Germinal center (tissue), 1 donor: ENCODE measurements at places on chromosomes 16 and 17.

- DNase-seq: no peak
Observed at GRCh38 chr17:45871718-45872117, 22.6 kb upstream of the MAPT start.

- DNase-seq: no peak
Observed at GRCh38 chr17:4827399-4827798, 5.7 kb upstream of the MINK1 start.

- DNase-seq: no peak
Observed at GRCh38 chr17:82081966-82082365, 16.1 kb downstream of the FASN start.

- DNase-seq: no peak
Observed at GRCh38 chr17:81489998-81490992, 22.3 kb downstream of the ACTG1 start.

DNA sequence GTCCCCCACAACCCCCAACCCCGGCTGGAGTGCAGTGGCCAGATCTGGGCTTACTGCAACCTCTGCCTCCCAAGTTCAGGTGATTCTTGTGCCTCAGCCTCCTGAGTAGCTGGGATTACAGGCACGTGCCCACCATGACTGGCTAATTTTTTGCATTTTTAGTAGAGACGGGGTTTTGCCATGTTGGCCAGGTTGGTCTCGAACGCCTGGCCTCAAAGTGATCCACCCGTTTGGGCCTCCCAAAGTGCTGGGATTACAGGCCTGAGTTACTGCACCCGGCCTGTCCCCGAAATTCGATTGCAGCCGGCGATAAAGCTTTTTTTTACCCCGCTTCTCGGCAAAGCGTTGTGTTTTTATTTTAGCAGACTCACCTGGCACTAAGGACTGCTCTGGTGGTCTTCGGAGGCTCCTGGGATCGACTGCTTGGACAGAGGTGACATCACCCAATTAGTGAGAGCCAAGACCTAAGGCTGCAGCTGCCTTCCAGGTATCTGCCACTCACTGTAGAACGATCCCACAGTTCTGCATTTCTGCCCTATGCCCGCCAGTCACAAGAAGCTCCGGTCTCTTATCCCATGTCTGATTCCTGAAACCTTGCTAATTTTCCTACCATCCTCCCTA lies 82.2 kb upstream of the ARL4D start:
- peak; percentile 12 for DNase-seq

DNA sequence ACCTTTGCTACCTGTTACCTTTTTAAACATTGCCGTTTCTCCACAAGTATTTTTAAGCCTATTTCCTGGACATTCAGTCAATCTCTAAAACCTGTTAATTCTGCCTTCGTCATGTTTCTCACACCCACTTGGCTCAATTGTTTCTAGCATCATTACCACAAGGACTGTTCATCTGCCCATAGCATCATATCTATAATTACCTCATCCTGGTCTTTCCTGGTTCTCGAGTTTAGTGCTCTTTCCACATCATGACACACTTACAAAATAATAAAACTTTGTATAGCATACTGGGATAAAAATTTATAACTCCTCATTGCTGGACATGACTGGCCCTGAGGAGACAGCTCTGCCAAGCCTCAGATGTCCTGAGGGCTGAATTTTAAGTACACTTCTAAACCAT lies 104.8 kb downstream of the CYB561 start:
- no peak for DNase-seq

DNA sequence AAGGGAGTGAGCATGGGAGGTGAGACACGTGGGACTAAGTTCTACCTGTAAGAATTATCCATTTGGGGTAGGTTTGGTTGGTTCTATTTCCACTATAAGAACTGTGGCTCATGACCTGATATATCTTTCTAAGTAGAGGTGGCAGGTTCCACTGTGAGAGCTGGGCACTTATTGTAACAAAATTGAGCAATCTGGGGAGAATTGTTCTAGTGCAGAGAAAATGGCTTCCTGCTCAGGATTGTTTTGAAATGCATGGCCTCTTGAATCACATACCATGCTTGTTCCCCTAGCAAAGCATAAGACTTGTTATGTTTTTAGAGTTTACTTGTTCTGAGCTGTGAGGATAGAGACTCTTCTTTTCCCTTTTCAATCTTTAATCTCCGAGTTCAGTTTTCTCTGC lies 125.9 kb downstream of the MAP2K6 start:
- DNase-seq: no peak

- DNase-seq: no peak
Observed at GRCh38 chr16:894841-895240, 75.9 kb downstream of the LMF1 start.

DNA sequence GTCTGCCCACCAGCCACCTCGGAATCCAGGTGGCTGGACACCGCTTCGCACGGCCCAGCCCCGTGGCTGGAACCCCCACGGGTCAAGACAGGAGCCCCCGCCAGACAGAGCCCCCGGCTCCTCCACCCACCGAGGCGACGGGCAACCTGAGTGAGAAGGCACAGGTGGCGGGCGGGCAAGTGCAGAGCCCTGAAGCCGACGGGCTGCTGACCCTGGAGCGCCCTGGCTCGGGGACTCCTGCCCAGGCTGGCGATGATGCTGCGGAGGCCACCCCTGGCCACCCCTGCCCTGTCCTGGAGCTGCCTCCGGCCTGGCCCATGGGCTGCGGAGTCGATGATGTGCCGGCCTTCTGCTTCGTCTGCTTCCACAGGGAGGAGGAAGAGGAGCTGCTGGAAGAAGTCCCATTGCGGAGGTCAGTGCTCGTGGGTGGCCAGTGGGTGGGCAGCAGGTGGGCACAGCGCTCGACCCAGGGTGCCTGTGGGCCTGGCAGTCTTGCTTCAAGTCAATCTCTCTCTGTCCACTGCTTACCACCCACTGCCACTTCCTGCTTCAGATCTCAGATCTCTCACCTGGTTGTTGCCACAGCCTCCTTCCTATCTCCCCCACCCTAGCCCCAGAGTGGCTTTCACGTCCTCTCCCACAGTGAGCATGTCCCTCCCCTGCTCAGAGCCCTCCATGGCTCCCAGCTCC lies 33.1 kb upstream of the SBK1 start:
- no peak for DNase-seq

GRCh38 chr17:50186661-50187393 lies 14.6 kb downstream of the COL1A1 start:
- DNase-seq: no peak
